ENCODE measurements at places on chromosomes 4 and X.

DNA sequence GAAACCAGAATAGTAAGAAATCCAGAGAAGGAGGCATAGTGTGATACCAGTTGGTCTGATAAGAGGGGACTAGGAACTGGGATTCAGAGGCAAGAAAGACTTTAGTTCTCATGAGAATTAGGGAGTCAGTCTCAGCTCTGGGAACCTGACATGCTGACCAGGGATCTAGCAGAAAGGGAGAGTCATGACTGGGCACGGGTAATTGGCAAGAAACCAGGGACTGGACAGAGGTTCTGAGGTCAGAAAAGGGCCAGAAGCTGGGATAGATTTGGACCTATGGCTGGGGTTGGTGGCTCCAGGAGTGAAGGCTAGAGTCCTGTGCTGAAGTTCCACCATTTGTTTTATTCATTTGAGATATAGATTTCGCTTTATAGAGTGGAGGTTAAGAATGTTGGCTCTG lies 110.2 kb upstream of the C1GALT1C1 start:
- DNase-seq = no peak

GRCh38 chr4:95045429-95045828 lies 287.7 kb downstream of the BMPR1B start:
- DNase-seq = no peak

DNA sequence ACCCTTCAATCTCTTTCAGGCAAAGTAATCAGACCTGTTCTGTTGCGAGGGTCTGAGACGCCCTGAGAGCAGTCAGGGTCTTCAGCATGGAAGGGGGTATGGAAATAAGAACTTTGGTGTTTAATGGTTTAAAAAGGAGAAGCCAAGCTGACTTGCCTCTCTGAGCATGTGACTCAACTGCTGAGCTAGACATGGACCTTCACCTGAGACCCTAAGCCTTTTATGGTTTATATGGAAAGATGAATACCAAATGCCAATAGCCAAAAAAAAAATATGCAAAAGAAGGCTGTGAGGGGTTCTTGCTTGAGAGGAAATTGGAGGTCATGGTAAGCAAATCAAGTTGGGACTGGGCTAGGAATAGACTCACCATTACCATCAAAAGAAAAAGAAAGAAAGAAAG lies 30.6 kb downstream of the CHRNA9 start:
- DNase-seq = no peak

DNA sequence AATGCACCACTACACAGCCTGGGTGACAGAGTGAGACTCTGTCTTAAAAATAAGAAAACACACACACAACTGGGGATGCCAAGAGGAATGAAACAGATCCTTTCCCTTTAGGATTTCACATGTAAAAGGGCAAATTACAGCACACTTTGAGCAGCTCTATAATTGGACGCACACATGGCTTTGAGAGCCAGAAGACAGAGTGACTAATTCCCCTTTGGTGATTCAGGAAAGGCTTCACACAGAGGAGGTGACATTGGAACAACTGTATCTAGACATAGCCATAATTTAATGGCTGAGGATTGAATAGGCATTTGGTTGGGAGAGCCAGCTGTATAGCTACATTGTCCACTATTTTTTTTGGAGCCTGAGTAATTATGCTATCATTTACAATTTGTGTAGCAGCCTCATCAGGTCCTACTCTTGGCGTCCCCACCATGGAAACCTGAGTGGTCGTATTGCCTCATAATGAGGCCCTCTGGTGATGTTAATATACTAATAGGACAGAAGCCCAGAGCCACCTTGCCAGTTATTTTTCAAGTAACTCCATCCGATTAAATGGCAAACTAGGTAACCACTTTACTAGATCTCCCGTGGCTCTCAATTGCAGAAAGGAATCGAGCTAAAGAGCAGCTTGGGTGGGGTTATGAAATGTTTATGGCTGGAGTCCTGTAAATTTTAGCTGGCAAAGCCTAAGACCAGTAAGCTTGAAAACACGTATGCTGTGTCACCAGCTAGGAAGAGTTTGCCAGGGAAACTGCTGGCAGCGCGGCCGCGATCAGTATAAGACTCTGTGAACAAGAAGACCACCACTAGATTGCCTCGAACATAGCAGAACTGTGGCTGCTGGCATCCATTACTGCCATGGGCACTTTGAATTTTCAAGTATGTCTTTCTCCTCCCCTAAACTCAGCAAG lies 8.5 kb upstream of the PPEF1 start:
- no peak for DNase-seq

GRCh38 chr4:13478131-13478530 lies 6.0 kb downstream of the RAB28 start:
- no peak for DNase-seq

DNA sequence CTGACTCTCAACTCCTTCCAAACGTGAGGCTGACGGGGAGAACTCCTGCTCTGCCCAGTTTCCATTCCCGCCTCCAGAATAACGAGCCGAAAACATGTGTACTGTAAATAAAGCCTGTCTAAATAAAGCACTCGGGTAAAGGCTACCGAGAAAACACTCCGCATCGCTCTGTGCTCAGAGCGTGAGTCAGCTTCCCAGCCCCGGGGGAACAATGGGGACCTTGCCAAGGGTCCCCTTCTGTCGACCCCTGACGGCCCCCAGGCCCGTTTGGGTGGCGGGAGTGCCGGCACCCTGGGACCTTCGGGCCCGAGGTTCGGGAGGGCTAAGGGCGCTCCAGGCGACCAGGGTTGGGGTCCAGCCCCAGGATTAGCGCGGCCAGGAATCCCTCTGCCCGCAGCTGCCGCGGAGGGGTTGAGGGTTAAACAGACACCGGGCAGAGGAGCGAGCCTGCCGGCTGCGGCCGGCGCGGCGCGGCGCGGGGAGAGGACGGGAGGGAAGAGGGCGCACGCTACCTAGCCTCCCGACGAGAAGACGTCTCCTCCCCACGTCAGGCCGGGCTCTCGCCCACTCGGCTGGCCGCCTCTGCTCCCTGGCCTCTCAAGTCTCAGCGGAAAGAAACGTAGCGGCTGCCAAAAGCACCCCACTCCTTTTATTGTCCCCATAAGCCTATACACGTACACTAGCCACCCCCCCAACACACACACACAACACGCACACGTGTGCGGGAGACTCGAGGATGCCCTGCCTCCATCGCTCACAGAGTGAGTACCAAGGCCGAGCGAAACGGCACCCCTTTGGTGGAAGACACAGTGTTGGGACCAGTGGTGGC lies 85.5 kb downstream of the BCOR start:
- DNase-seq = no peak

GRCh38 chr4:55633903-55634302 lies 2.2 kb downstream of the NMU start:
- DNase-seq = no peak

GRCh38 chr4:95585016-95585695 lies 36.4 kb upstream of the UNC5C start:
- DNase-seq = no peak

DNA sequence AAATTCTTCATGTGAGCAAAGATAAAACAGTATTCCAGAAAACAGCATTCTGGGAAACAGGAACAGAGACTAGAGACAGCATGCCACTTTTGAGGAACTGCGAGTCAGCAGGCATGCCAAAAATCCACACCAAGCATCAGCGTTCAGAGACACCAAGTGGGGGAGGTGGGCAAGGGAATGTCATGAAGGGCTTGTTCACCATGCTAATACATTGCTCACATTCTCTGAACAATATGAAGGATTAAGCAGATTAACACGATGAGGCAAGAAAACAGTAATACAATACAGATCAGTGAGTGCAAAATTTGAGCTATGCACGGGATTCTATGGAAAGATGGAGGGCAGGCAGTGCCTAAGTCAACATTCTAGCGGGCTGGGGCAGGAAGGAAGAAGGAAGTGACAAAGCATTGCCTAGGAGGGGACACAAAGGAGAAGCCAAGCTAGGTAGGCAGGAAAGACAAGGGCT lies 278.3 kb downstream of the FBXW7 start:
- no peak for DNase-seq

DNA sequence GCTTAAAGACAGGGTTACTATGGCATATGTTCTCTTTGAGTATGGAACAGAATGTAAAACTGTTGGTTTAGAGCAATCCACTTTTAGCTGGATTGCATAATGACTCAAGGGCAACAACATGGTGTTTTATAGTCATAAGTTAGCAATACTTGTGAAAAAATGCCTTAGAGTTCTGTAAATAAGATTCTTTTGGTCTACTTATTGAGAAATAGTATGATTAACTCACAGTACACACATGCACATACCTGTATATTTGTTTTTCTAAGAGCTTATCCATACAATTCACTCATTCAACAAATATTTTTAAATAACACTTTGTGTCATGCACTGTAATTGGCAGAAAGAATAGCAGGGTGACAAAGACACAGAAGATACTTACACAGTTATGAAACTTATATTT lies 1415.5 kb downstream of the PCDH7 start:
- no peak for DNase-seq

- no peak for DNase-seq
Measured at GRCh38 chrX:120200851-120201250, 42.4 kb downstream of the RHOXF2 start.

DNA sequence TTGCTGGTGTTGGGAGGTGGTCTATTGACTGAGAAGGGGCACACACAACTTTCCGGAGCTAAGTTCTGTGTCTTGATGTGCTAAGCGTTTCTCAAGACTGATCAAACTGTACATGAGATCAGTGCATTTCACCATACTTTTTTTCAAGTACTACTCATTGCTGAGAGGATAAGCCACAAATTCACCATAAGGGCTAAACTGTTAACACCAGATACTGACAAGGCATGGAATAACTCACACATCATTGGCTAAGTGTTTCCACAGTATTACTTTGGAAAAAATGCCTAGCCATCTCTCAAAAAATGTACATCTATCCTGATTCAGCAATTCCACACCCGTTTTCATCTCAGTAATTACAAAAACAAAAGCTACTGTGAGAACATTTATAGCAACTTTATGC lies 13.0 kb downstream of the RBMX start:
- no peak for DNase-seq

GRCh38 chr4:153374442-153374841 lies 30.0 kb downstream of the MND1 start:
- DNase-seq = no peak

GRCh38 chr4:7805533-7806337 lies 133.9 kb downstream of the AFAP1 start:
- DNase-seq = no peak

DNA sequence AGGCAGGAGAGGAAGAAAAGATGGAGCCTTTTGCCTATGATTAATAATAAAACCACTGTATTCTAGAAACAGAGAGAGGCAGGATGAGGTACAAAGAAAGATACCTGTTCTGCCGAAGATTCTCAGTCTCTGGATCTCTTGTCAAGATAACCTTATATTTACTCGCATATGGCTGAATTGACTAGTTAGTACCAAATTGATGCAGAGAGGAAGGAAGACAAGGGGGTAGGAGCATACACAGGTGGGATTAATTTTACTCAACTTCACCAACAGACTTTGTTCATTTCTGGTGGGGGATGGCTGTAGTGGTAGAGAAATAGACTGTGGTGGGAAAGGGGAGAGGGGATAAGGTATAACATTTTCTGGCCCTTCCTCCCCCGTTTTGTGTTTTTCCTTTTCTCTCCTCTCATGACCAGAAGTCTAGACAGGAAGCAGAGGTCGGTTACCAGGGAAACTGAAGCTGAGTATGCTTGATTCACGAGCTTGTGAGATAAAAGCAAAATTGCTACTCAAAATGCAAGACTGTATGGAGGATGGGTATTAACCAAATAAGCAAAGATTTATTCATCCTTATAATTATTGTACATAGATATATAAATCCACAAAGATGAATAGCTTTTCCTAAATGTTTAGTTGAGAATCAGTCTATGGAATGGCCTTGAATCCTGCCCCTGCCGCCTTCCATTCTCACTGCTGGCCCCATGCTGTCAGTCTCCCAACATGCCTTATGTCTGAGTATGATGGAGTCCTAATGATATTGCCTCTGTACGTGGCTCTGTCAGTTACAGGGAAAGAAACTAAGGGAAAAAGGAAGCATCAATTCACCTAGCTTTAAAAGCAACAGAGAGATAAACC lies 17.8 kb upstream of the PAGE2B start:
- DNase-seq = peak; percentile 10

DNA sequence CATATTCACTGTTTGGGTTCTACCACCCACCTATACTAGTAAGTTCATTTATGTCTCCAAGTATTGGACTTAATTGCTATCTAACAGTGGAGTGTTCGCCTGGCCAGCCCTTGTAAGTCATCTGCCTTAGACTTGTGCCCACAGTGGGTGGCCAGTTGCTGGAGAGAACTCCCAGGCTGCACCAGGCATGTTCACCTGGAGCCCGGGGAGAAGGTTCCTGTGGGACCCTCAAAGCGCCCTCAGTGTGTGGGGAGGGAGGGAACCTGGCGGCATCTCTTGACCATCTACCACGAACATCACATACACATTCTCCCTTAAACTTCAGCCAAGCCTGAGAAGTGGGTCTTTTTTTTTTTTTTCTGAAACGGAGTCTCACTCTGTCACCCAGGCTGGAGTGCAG lies 138.1 kb downstream of the CPZ start:
- no peak for DNase-seq

GRCh38 chr4:1413204-1413663 lies 7.0 kb upstream of the NKX1-1 start:
- no peak for DNase-seq

DNA sequence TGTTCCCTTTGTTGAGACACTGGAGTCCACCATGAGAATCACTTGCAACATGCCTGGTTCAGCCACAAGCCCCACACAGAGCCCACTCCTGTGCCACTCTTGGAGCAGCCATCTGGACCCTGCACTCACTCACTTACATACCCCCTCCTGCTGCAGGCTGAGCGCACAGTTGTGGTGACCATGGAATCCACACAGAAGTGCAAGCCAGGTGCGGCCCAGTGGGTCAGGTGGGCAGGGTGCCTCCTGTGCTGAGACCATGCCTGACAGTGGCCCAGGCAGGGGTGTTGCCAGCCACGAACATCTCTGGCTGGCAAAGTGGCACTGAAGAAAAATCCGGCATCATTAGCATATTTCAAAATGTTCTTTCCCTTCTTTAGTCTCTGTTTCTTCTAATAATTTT lies 17.4 kb upstream of the CXorf51A start:
- no peak for DNase-seq

DNA sequence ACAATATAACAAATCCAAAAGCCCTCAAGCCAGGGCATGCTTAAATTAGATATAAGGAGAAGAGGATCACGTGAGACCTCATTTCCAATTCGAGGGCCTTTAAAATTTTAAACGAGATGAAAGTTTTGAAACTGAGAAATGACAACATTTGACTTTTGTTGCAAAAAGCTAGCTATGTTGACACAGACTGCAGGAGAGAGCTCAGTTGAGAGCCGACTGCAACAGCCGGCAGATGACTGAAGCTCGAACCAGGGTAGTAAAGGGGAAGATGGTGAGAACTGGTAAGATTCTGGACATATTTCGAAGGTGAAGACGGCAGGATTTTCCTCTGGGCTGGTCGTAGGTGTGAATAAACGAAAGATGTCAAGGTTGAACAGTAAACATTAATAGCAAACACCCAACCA lies 773 bp downstream of the PRMT9 start:
- no peak for DNase-seq

GRCh38 chrX:20418379-20419150 lies 151.9 kb upstream of the RPS6KA3 start:
- no peak for DNase-seq

GRCh38 chr4:6196324-6196723 lies 4.0 kb downstream of the JAKMIP1 start:
- no peak for DNase-seq

GRCh38 chrX:140733766-140734342 lies 24.3 kb downstream of the LINC00632 start:
- DNase-seq = no peak
